ENCODE measurements at places on chromosomes 5 and 9.

- DNase-seq = no peak
Measured at GRCh38 chr9:108666240-108666784, 189.5 kb downstream of the ACTL7B start.

GRCh38 chr5:154647114-154647760 lies 107.9 kb upstream of the LARP1 start:
- DNase-seq = no peak

- DNase-seq = no peak
Measured at GRCh38 chr9:12494411-12494810, 198.8 kb upstream of the TYRP1 start.

GRCh38 chr9:14907696-14908095 lies 2.5 kb downstream of the FREM1 start:
- DNase-seq = no peak

- no peak for DNase-seq
Measured at GRCh38 chr5:113271745-113272454, 162.9 kb downstream of the TSSK1B start.

- no peak for DNase-seq
Measured at GRCh38 chr5:129748913-129749880, 1.3 kb downstream of the MINAR2 start.

DNA sequence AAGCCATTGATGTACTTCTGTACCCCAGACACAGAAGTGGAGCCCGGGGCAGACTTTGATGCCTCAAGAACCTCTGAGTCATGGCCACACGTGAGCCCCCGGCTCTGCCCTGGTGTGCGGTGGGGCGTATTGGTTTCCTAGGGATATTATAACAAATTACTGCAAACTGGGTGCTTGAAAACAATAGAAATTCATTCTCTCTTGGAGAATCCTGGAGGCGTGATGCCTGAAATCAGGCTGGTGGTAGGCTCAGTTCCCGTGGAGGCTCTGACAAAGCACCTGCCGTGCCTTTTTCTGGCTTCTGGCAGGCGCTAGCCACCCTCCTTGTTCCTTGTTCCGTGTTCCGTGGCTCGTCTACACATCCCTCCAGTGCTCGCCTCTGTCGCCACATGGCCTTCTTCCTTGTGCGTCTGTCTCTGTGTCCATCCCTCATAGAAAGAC lies 24.2 kb downstream of the NEK6 start:
- DNase-seq = no peak

GRCh38 chr5:16540421-16540820 lies 74.8 kb upstream of the ZNF622 start:
- no peak for DNase-seq

DNA sequence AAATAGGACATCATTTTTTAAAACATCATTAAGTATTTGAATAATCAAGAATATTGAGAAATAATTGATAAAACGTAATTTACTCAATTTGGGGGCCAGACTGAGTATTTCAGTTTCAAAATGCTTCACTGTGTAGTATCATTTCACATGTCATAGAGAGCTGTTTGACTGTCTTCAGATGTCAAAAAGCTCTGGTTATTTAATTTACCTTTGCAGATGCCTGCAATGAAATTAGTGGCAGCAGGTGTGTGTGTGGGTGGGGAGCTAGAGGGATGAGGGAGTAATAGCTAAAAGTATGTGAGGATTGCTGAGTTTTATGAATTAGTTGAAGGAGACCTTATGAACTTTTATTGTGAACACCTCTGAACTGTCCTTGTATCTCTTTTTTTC lies 567.2 kb upstream of the MEF2C start:
- no peak for DNase-seq

- no peak for DNase-seq
Measured at GRCh38 chr5:169126481-169127021, 174.4 kb downstream of the SLIT3 start.

DNA sequence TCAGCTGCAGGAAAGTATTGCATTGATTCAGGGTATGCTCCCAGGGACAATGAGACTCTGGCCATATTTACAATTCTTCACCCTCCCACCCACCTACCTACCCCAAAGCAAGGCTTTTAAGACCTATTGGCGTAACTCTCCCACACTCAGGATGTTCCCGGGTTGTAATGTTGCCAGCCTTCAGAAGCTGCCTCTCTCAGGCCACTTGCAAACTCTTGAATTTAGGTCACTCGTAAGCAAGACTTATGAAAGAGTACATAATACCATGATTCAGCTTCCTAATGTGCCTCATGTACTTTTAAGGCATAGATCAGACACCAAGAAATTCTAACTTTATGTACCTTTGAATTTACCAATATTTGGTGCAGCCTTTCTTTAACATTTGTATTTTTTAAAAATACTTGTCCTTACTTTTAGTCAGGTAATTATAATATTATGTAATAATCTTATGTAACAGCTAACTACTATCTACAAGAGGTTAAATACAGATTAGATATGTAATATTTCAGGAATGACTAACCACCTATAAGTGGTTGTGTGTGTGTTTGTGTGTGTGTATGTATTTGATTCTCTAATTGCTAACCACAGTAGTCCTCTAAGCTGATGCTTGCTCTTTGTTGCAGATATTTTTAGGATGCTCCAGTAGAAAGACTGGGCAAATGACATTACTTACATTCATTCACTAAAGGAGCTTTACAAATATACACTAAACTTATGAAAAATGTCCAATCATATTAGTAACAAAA lies 630.5 kb upstream of the MEF2C start:
- DNase-seq = no peak
